ENCODE measurements at places on chromosomes 16 and 17.

- no peak for DNase-seq
These were observed 923 bp downstream of the ANKRD13B start for GRCh38 chr17:29593591-29594518.

DNA sequence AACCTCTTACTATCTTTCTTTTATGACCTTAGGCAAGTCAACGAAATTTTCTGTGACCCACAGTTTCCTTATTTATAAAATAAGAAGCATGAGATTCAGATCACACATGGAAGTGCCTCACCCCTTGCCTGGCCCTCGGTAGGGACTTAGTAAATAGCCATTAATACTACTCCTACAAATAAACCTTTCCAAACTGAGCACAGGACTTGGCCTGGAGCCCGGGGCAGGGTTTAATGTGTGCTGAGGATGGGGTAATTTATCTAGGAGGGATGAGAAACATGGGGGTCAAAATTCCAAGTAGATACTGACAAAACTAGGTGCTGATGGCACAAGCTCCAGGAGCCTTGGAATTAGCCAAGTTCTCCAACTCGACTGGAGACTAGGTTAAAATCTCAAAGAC, 35.0 kb downstream of the PITPNC1 start:
- no peak for DNase-seq

DNA sequence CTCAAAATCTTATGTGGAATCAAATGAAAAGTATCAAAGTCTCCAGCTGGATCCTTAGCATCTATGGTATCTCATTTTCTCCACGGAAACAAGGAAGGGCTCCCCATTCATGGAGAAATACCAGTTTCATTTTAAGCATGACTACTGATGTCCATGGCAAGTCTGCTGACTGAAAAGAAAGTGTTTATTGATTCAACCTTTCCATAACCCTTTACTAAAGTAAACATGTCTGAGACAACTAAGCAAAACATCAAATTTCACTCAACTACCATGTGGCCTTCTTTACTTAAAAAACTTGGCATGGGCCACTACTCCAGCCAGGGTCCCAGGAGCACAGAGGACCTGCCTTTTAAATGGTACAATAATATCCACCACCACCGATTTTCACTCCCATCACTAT, 928.0 kb upstream of the SOX9 start:
- no peak for DNase-seq

DNA sequence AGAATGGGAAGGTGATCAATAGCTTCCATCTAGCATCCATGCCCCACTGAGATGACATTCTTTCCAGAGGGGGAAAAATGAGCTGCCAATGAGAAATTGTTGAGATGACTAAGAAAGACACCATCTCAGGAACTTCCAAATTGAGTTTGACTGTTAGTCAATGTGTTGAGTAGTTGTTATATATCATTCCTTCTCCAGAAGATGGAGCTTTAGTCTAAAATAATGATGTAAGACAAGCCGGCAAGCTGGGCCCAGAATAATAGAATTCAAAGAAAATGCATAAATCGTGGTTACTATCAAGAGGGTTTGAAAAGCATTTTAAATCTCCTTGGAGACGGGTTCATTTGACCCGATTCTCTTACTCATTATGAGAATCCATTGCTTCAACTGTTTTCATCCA, 71.0 kb upstream of the ATF7IP2 start:
- DNase-seq, result no peak

DNA sequence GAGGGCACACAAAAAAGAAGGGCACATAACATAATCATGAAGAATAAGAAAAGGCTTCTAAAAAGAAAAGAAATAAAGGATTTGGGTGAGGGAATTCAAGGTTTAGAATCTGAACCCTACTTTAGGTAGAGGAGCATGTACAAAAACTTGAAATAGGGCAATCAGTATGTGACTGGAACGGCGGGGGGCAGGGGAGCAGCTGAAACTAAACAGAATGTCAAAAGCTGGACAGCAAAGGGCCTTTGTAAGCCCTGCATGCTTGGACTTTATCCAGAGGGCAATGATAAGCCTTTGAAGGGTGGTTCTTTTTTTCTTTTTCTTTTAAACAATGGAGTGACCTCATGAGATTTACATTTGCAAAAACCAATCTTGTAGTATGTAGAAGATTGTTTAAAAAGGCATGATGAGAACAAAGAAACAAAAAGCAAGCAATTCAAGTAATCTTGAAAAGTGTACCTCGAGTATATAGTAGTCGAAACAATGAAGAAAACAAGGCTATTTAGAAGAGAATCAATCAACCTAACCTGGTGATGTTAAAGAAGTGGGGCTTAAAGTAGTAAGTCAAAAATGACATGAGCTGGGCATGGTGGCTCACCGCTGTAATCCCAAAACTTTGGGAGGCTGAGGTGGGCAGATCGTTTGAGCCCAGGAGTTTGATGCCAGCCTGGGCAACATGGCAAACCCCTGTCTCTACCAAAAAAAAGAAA, 46.7 kb upstream of the ANKFY1 start:
- no peak for DNase-seq

DNA sequence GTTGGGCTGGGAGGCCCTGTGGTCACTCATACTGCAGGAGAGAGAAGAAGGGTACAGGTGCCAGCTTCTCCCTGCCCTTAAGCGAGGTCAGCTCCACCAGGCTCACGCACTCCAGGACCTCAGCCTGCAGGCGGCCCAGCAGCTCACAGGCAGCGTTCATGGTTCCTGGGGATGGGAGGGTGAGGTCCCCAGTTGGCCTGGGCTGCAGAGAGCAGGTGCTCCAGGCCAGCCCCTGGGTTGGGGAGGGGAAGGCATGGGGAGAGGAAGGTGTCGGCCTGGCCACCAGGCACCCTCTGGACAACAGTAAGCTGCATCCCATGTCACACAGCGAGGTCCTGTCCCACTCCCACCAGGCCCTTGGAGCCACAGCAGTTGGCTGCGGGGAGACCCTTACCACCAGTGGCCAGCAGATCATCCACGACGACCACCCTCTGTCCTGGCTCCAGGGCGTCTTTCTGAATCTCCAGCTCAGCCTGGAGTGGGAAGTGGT, 2.0 kb downstream of the APRT start:
- no peak for DNase-seq

Measured in stimulated activated CD4-positive, alpha-beta T cell treated with anti-CD3 and anti-CD28 coated beads, Interleukin-1b, Interleukin-23, amount 100 ng/mL, for 4 hours (primary cell).